T follicular helper cell (primary cell): ENCODE measurements at places on chromosomes 5 and 9.

DNA sequence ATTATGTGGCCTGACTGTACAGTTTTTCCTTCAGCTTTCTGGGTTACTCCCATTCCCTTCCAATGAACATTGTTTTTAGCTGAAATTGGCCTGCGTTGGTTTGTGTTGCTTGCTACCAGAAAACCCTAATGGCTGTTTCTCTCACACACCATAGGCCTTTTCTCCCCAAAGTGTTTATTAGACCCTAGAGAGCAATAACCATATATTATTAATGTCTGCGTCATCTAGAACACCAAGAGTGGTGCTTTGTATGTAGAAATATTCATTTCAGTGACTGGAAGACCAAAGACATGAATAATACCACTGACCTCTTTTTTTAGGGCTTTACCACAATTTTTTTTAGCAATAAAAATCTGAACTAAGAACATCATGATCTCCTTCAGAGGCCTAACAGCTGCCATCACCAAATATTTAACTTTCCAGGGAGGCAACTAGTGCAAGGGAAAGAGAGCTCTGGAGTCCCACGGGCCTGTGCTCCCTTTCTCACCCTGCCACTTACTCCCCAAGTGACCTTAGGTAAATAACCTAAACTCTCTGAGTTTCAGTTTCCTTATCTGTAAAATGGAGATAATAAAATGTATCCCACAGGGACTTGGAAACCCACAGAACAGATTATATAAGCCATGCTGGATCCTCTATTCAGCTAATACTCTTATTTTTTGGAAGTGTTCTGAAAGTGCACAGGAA, 201.9 kb upstream of the ISL1 start:
- DNase-seq: no peak

GRCh38 chr9:28661853-28662252, 1088.6 kb upstream of the C9orf72 start:
- DNase-seq: no peak

- DNase-seq: no peak
Measured at GRCh38 chr5:32233696-32234447, 59.8 kb upstream of the GOLPH3 start.

DNA sequence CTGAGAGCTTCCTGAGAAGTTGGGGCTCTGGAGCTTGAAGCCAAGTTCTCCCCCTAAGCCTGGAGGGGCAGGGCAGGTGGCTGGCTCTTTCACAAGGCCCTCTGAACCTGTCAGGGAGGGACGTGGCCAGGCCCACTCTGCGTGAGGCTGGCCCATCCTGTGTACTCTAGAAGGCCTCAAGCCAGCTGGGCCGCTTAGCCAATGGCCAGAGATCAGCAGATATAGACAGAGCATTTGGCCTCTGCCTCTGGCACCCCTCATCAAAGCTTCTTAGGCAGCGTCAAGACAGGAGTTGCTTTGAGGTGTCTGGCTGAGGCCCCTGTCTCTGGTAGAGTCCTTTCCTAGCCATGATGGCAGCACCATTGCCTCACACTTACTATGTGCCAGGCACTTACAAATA, 105.6 kb downstream of the FGF18 start:
- no peak for DNase-seq

GRCh38 chr5:103889500-103890209, 327.1 kb upstream of the NUDT12 start:
- DNase-seq: no peak

- no peak for DNase-seq
Measured at GRCh38 chr5:11459716-11460115, 444.5 kb downstream of the CTNND2 start.

DNA sequence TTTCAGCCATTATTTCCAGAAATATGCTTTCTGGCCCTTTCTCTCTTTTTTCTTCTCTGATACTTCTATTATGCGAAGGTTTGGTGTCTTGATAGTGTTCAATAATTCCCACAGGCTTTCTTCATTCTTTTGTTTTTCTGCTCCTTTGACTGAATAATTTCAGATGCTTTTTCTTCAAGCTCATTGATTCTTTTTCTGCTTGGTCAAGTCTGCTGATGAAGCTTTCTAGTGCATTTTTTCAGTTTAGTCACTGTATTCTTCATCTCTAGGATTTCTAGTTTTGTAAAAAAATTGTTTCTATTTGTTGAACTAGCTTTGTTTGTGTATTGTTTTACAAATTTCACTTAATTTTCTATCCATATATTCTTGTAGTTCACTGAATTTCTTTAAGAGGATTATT, 304.0 kb upstream of the TARS1 start:
- DNase-seq: no peak

DNA sequence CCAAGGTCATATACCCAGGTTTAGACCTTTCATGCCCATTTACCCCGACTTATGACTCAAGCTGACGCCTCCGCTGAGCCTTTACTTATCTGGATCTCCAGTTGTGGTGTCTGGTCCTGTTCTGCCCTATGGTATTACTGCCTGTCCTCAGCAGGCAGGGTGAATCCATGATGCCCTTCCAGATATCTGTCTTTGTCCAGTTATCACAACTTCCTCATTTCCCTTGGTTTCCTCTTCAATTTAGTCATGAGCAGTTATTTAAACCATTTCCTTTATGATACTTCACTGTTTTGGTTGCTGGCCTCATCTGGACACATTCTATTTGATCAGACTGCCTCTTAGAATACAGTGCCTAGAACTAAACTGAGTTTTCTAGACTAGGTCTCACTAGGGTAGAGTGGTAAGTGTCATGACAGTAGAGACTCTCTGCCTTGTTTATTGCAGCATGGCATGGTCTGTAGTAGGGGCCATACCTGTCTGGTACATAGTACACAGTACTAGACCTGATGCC, 93.3 kb downstream of the MELK start:
- DNase-seq: no peak

DNA sequence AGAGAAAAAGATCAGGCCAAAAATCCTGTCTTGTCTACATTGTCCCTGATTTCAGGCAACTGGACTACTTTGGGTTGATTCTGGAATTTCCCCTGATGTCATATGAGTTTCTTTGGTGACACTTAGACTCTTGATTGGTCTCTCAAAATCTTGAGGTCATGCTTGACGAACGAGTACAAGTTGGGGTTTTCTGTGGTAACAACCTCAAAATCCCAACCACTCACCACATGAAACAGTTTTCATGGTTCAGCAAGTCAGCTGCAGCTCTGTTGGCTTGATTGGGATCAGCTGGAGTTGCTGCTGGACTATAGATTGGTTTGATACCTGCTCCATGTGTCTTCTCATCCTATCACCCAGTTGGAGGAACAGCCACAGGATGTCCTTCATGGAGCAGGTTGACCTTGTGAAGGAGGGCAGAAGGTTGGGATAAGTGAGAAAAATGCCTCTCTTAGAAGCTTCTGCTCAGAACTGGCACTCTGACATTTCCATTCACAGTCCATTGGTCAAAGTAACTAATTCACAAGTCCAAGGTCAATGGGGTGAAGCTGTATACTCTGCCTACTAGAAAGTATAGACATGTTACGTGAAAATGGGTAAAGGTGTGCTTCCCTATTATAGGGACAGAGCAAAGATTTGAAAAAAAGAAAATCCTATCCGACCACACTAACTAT, 284.5 kb downstream of the SH3GL2 start:
- no peak for DNase-seq

DNA sequence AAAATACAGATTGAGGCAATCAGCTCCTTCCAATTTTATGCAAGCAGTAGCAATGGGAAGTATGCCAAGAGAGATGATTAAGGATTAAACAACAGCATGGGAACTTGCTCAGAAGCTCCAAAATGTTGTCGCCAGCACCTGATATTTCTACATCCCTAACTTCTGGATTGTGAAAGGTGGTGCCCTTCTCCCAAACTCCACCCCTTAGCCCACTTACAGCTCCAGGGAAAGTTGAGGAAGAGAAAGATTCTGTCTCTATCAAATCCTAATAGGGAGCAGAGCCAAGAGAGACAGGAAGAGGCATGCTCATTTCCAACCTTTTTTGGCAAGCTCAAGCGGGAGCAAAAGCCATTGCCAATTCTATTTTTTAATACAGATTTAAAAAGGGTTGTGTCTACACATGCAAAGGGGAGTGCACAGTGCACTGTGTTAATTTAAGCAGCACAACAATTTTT, 92.4 kb upstream of the NR3C1 start:
- no peak for DNase-seq

- DNase-seq: no peak
Measured at GRCh38 chr5:170599756-170600155, 95.9 kb downstream of the KCNIP1 start.

GRCh38 chr9:83708515-83709158, 879 bp upstream of the UBQLN1 start:
- DNase-seq: peak; percentile 29

- DNase-seq: no peak
Measured at GRCh38 chr9:88287972-88288371, 100.3 kb upstream of the SPIN1 start.

- peak; percentile 62 for DNase-seq
Measured at GRCh38 chr5:134525683-134526482, 413 bp downstream of the JADE2 start.

DNA sequence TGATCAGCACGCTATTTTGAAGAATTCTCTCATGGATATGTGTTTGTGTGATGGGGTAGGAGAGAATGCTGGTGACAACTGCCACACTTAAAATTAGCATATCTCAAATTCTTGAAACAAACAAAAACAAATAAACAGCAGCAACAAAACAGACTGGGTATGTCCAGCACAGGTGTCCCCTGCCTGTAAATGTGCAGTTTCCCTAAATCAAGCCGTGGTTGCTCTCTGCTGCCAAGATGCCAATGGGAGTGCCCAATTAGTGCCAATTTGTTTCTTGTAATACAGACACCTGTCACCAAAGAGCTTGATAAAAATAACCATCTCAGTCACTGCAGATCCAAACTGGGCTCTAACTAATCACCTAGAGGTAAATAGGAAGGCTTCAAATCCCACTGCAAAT, 144.2 kb upstream of the SMARCA2 start:
- DNase-seq: no peak

- no peak for DNase-seq
Measured at GRCh38 chr5:74433896-74434829, 206.4 kb downstream of the ENC1 start.

- peak; percentile 64 for DNase-seq
Measured at GRCh38 chr9:34633851-34634550, 3.6 kb downstream of the SIGMAR1 start.

GRCh38 chr5:73968246-73968645, 342.2 kb downstream of the ARHGEF28 start:
- no peak for DNase-seq

DNA sequence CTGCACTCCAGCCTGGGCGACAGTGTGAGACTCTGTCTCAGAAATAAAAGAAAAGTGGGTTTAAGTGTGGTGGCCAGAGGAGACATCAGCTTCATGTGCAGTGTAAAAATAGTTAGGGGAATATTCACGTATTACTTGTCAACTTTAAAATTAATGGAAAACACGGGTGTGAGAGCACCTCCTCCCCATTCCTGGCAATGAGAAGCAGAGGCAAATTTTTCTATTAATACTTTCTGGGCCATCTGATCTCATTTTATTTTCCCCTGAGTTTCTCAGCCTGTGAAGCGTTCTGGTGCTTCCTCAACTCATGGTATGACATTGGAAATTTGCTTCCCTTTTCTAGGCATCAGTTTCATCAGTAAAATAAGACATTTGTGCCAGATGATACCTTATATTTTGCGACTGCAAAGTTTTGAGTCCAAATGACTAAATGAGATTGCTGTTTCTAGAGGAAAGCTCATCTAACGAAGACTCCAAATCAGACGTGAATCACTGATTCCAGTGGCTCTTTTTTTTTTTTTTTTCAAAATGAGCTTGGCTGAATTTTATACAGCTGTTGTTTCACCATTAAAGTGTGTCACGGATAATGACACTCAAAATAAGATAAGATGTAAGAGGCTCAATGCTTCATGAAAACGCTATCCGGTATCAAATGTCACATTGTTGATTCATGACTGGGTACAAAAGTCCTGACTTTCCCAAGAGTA, 104.6 kb downstream of the MSX2 start:
- no peak for DNase-seq

- DNase-seq: no peak
Measured at GRCh38 chr9:4620057-4620765, 41.9 kb upstream of the PLPP6 start.

GRCh38 chr5:12876541-12877298, 972.5 kb upstream of the CTNND2 start:
- no peak for DNase-seq

DNA sequence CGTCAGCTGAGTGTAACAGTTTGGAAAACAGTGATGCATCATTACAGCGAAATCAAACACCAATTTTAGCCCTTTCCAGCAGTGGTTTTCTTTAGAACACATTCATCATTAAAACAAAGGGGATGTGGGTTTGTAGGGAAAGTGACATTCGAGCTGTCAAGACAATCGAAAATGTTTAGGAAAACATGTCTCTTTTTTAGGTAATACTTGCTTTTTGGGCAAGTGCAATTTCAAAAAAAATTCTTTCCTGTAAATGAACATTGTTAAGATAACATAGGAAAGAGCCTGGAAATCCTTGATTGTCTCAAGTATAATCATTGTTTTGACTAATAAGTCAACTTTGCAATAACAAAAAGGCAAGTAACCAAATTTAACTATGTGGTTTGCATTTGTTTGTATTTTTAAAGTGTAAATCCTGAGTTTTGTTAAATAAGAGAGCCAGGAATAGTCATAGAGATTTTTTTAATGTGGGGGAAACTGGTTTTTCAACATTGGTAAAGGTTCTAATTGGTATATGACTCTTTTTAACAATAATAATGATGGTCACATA, 182.5 kb downstream of the TTLL11 start:
- DNase-seq: no peak

DNA sequence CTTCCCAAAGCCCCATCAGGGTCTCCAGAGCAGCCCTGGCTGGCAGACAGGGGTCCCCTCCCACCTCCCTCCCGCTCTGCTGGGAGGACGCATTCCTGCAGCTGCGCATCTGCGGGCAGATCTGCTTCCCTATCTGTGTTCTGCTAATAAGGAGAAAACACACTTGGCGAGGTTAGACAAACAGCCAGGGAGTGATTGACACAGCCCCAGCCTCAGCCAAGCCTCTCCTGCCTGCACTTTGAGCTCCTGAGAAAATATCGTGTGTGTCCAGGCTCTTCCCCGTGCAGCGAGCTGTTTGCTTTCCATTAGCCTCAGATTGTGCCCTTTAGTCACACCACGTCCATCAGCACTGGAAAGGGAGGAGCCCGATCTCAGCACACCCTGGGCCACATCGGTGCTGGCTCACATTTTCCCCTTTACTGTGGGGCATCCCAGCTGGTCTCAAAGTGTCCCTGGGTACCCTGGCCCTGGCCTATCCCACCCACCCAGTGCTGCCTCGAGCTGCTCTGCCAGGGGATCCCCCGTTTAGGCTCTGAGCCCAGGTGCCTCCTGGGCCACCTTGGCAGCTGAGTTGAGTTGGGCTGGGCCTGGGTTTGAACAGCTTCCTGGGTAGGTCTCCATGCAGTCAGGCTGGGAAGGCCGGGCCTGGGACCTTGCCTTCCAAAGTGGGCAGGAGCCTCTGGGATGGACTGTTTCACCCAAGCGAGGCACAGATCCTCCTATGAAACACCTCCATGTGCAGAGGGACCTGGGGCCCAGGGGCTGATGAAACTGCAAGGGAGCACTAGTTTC, 61.1 kb downstream of the BARX1 start:
- no peak for DNase-seq
